SIG-M5 (cell line): ENCODE measurements at places on chromosomes 12 and 14.

- no peak for DNase-seq
These were observed 82.9 kb upstream of the CLMN start for GRCh38 chr14:95402578-95402977.

DNA sequence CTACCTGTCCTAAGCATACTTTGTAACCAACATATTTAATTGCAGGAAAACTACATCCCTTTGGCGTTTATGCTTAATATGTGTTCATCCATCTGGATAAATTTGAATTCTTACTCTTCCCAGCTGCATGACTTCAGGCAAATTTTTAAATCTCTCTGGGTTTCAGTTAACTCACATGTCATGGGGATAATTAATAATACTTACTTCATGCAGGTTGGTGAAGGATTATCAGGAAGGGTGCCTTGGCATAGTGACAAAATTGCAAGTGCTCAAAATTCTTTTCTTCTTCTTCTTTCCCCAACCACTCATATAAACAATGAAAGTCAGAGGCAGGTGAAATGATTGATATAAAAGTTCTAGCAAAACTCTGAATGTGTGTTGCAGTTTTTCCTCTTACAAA is 15.9 kb downstream of the SYT10 start:
- no peak for DNase-seq

DNA sequence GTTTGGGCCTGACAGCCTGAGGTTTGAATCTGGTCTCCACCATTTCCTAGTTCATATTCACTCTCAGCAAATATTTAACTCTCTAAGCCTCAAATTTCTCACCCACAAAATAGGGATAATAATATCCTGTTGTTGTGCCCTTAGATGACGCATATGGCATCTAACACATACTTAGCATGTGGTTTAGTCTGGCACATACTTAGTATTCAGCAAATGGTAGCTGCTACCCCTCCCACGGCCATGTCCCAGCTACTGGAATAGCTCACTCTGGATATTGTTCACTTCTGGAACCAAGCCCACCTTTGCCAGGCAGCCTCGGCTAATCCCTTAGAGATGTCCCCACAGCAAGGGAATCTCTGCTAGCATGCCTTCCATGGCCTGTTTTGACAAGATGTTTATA is 53.3 kb downstream of the BICD1 start:
- DNase-seq, result no peak

- DNase-seq, result no peak
These were observed 115.4 kb upstream of the MYL2 start for GRCh38 chr12:111035578-111036301.

GRCh38 chr12:1115484-1116231 is 124.6 kb downstream of the ERC1 start:
- no peak for DNase-seq

- DNase-seq, result no peak
These were observed 1765.0 kb upstream of the FLRT2 start for GRCh38 chr14:83764656-83765599.

DNA sequence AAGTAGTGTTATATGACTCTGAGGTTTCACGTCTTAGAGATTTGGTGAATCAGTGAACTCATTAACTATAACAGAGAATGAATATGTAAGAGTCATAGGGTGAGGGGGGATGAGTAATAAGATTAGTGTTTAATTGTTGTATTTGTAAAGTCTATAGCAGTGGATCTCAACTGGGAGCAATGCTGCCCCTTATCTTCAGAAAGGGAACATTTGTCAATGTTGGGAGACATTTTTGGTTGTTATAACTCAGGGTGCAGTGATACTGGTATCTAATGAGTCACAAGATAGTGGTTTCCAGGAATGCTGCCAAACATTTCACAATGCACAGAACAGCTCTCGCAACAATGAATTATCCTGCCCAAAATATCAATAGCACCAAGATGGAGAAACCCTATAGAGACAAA is 1193.7 kb downstream of the GALC start:
- no peak for DNase-seq

- DNase-seq, result no peak
These were observed 15.8 kb downstream of the TSPAN8 start for GRCh38 chr12:71142016-71142415.
